ENCODE measurements at places on chromosomes 5 and 9. TPM values are rescaled to one million over a fixed set of nuclear protein-coding genes. Genes with fewer than 3 reads are reported as not detected.

SHOC1 gene
- not detected for total RNA-seq

GRCh38 chr9:93900436-93900819 is 54.7 kb downstream of the BARX1 start:
- H3K4me1 ChIP-seq = peaks cover 22% of the 10 kb centered on the region
- H3K36me3 ChIP-seq = no peaks in the 10 kb centered on the region
- H3K27me3 ChIP-seq = no peaks in the 10 kb centered on the region
- H3K27ac ChIP-seq = no peak overlapping the region
- no peak for DNase-seq

- no peak overlapping the region for H3K27ac ChIP-seq
- H3K4me3 ChIP-seq = no peak overlapping the region
- H3K4me1 ChIP-seq = no peaks in the 10 kb centered on the region
- no peaks in the 10 kb centered on the region for H3K27me3 ChIP-seq
- DNase-seq = no peak
- H3K36me3 ChIP-seq = no peaks in the 10 kb centered on the region
Observed at GRCh38 chr5:120400356-120400755, 63.7 kb upstream of the PRR16 start.

DNA sequence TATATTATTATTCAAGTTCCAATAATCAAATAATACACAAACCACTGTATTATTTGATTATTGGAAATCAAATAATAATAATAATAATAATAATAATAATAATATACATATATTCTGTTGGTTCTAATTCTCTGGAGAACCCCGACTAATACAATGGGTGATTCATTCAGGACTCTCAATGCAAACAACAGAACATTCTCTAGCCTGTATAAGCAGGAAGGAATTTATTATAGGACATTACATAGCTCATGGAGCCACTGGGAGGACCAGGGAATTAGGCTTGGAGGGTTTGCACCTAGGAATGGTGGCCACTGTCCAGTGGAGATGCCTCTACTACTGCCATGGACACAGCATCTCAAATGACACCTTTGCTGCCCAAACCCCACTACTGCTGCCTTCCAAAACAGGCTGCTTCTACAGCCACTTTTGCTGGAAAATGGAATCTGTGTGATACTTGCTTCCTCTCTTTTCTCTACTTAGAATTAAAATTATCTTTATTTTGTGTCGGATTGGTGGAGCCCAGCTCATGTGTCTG is 25.9 kb downstream of the PTGS1 start:
- no peak overlapping the region for H3K4me3 ChIP-seq
- no peaks in the 10 kb centered on the region for H3K4me1 ChIP-seq
- peaks cover 6% of the 10 kb centered on the region for H3K27me3 ChIP-seq
- H3K36me3 ChIP-seq = peaks cover 5% of the 10 kb centered on the region
- no peak for DNase-seq

DNA sequence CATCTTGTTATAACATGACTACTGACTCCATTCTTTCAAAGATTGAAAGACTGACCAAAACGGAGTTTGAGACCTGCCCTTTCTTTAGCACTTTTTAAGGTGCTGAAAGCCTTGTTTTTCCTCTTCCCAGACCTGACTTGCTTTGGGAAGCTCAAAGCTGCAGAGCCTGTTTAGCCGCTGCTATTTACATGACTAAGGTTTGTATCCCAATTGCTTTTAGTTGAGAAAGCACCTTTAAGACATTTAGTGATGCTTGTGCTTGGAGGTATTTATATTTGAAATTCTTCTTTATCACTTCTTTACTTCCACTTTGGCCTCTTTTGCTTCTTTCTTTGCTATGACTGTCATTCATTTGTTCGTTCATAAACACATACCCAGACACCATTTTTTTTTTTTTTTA is 182.6 kb upstream of the ELL2 start:
- no peak overlapping the region for H3K4me3 ChIP-seq
- H3K27me3 ChIP-seq = peaks cover 12% of the 10 kb centered on the region
- DNase-seq = no peak
- no peak overlapping the region for H3K27ac ChIP-seq
- H3K36me3 ChIP-seq = no peaks in the 10 kb centered on the region

DNA sequence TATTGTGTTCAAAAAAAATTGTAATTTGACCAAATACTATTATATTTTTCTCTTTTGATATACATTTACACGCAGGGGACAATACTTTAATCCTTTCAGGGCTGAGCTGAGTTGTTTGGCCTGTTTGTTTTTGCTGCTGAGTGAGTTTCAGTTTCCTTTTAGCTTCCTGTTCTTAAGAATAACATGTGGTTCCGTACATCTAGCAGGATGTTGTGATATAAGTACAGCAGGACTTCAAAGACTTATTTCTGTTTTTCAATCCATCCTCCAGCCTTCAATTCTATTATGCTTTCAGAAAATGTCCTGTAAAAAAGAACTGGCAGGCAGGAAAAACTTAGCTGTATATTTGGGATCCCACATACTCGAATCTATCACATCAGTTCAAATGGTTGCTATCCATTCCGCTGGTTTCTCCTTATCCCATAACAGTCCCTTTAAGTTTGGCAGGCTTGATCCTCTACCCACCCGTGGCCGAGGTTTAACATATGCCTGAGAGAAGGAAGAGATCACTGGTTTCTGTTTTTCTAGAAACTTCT is 1037.3 kb upstream of the ACO1 start:
- H3K4me3 ChIP-seq = peak overlapping the region; percentile 60
- H3K27me3 ChIP-seq = no peaks in the 10 kb centered on the region
- DNase-seq = peak; percentile 33
- H3K36me3 ChIP-seq = no peaks in the 10 kb centered on the region
- H3K4me1 ChIP-seq = peaks cover 14% of the 10 kb centered on the region

DNA sequence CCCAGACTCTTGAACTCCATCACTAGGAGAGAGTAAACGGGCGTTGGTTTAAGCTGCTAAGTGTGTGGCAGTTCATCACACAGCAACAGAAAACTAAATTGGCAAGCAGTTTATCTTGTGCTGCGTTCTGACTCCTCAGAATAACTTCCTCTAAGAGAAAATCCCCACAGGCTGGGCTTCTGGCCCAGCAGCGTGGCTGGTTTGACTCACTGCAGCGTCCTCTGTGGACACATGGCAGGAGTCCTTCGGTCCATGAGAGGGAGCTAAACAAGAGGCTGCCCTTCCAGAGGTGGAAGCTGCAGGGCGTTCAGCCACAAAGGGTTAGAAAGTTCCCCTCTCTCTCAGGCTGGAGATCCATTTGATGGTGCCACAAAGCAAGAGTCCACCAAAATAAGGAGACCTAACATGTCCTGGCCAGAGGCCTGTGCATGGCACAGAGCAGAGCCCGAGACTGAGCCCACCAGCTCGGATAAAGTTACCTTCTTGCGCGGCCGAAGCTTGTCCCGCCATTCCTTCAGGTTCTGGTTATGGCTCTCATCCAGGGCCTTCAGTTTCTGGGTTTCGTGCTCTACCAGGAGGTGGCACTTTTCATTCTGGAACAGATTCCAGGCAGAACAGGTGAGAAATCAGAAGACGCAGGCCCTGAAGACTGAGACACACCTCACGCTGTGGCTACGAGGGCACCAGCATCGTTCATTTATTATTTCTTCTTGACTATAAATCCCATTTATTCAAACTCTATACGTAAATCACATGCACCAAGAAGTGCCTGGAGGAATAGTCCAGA is 46.2 kb upstream of the FBXW11 start:
- H3K27ac ChIP-seq = peak overlapping the region; percentile 19
- H3K4me1 ChIP-seq = peaks cover 29% of the 10 kb centered on the region
- no peaks in the 10 kb centered on the region for H3K27me3 ChIP-seq
- no peaks in the 10 kb centered on the region for H3K36me3 ChIP-seq
- no peak overlapping the region for H3K4me3 ChIP-seq

GRCh38 chr5:79898611-79899010 is 92.5 kb downstream of the MTX3 start:
- no peaks in the 10 kb centered on the region for H3K36me3 ChIP-seq
- H3K27me3 ChIP-seq = peaks cover 49% of the 10 kb centered on the region
- H3K4me1 ChIP-seq = no peaks in the 10 kb centered on the region
- H3K27ac ChIP-seq = no peak overlapping the region

DNA sequence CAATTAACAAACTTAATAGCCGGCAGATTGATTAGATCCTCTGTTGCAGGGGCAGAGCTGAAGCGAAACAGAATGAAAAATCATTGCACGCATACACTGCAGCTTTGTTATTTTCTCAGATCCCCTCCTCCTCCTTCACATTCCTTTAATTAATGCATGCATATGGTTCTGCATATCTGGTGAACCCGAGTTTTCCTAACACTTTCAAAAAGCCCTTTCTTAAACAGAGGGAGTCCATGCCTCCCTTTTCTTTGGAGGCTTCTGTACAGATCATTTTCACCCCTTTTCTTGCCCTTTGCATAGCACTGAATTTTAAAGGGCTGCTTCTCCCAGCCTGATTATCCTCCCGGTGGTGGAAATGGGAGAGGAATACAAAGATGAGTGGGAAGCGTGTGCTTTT is 136.6 kb upstream of the TBCA start:
- no peak overlapping the region for H3K4me3 ChIP-seq
- no peaks in the 10 kb centered on the region for H3K4me1 ChIP-seq
- H3K36me3 ChIP-seq = no peaks in the 10 kb centered on the region
- H3K27me3 ChIP-seq = peaks cover 25% of the 10 kb centered on the region

GRCh38 chr5:118776755-118777154 is 211.6 kb downstream of the DTWD2 start:
- H3K27me3 ChIP-seq = peaks cover 15% of the 10 kb centered on the region
- no peak for DNase-seq
- no peak overlapping the region for H3K4me3 ChIP-seq
- H3K36me3 ChIP-seq = peaks cover under 1% of the 10 kb centered on the region

- H3K36me3 ChIP-seq = peaks cover 4% of the 10 kb centered on the region
- H3K4me3 ChIP-seq = no peak overlapping the region
- no peak overlapping the region for H3K27ac ChIP-seq
Observed at GRCh38 chr5:63963926-63964325, 1.7 kb upstream of the HTR1A start.

DNA sequence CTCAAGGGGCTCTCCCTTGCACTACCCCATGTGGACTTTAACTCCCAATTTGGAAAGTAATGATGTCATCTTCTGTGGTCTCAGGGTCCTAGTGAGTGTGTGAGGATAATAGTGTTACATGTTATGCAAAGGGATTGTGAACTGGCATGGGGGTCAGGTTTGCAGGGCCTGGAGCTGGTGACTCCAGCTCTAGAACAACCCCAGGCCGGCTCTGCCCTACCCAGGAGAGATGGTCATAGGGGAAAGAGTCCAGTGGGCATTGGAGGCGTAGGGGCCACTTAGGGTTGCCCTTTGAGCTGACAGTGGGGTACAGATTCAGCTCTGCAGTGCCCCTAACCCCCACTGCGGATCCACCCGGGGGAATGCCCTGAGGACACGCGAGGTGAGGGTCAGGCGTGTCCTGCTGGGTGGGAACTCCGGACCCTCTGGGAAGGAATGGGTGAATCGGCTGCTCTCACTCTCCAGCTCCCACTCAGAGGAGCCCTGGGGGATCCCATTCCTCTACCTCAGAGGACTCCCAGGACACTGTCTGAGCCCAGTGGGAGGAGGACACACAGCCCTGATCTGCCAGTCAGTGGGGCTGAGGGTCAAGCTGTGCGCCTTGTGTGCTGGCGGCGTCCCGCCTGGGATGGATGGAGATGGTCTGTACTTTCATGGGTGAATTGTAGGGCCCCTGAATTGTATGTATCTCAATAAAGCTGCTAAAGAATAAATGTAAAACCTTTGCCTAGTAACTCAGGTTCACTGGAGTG is 2.5 kb upstream of the NKD2 start:
- DNase-seq = no peak
- no peak overlapping the region for H3K27ac ChIP-seq
- peak overlapping the region; percentile 70 for H3K4me3 ChIP-seq
- peaks cover 19% of the 10 kb centered on the region for H3K4me1 ChIP-seq
- no peaks in the 10 kb centered on the region for H3K36me3 ChIP-seq
- peaks cover 12% of the 10 kb centered on the region for H3K27me3 ChIP-seq

Data from naive thymus-derived CD8-positive, alpha-beta T cell (primary cell).